ENCODE measurements at places on chromosomes 16 and 17. TPM values are rescaled to one million over a fixed set of nuclear protein-coding genes. Genes with fewer than 3 reads are reported as not detected.

Gene HP
- total RNA-seq: not detected

- DNase-seq: no peak
Observed at GRCh38 chr17:77388384-77389306, 247.9 kb downstream of the SEC14L1 start.

DNA sequence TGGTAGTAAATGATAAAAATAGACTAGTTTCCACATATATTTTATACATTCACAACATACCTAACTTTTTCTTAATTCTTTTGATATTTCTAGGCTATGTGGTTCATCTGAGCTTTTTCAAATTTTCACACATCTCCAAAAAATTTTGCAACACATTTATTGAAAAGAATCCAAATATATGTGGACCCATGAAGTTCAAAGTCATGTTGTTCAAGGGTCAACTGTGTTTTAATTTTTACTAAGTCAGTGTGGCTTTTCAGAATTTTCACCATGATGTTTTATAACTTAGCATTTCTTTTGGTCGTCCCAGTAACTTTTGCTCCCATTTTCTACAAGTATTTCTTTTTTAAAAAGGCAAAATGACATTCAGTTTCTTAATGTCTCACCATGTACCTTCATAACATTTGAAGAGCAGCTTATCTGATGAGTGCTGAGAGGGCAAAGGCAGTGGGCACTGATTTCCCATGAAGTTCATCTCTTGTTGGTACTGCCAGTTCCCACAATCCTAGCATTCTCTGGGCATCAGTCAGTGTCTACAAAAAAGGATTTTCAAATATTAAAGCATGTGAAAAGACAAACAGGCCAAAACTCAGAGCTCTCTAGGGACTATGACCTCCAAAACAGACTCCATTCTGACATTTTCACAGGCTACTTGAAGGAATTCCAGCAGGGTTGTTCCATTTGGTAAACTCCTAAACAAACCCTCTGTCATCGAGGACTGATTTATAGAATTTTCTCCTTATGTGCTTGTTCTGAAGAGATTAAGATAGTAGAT, 80.3 kb downstream of the MRTFB start:
- DNase-seq: no peak

- no peak for DNase-seq
Observed at GRCh38 chr16:82603784-82604411, 22.9 kb upstream of the CDH13 start.

All from T-helper 17 cell (primary cell).